ENCODE measurements at places on chromosomes 12 and 14.
A peak's percentile ranks its signal among the peaks of the same experiment; 100 is the strongest.

GRCh38 chr14:66421990-66422946, 63.9 kb upstream of the CCDC196 start:
- DNase-seq = no peak

DNA sequence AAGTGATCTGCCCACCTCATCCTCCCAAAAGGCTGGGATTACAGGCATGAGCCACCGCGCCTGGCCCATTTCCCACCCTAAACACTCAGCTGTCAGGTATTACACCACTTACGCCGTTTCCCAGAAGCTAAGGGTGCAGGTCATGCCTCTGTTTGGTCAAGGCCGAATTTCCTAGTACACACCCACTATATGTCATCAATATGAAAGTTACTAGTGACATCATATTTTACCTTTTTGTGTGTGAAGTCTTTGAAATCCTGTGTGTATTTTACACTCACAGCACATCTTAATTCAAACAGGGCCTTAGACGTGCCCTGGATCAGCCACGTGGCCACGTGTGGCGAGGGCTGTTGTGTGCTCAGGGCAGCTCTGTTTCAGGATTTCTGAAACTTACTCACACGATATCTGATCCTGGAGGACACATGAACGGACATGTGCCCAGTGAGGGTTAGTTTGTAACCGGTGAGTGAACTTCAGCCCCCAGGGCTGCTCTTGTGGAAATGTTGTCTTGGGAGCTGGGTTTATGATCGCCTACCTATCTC, 51.8 kb downstream of the GLT1D1 start:
- DNase-seq = no peak

DNA sequence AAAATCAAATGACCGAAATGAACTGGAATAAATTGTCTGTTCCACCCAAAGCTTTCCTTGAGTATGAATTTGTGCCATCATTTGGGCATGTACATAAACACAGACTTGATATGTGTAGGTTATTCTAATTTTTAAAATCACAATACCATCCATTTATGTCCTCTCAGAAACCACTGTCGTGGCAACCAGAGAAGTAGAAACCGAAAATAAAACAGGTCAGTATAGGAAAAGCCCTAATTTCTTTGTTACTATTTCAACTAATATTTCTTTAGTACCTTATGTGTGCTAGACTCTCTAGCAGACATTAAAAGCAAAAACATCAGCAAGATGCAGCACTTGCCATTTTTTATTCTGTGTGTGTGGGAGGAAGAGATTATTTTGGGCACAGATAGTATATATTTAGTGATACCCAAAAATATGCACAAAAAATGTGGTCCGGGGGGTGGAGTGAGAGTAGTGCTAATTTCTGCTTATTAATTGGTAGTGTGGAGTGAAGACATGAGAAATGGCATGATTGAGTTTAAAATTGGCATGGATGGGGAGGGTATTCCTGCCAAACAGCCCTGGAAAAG, 130.8 kb upstream of the CNTN1 start:
- no peak for DNase-seq

DNA sequence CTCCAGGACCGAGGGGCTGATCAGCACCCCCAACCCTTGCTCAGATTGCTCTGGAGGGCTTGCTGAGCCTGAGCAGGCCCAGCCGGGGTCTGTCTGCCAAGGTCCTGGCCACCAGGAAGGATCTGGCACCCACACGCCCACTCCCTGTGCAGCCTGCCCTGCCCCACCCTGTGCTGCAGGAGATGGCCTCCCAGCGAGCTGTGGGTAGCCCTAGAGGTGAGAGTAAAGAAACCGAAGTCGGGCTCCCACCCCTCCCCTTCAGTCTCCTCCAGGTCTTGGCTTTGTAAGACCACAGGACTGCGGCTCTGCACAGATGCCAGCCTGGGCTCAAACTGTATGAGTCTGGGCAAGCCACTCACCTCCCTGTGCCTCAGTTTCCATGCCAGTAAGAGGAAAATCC, 307.8 kb downstream of the BCL11B start:
- DNase-seq = no peak

GRCh38 chr14:94355191-94355794, 32.2 kb upstream of the SERPINA6 start:
- no peak for DNase-seq

DNA sequence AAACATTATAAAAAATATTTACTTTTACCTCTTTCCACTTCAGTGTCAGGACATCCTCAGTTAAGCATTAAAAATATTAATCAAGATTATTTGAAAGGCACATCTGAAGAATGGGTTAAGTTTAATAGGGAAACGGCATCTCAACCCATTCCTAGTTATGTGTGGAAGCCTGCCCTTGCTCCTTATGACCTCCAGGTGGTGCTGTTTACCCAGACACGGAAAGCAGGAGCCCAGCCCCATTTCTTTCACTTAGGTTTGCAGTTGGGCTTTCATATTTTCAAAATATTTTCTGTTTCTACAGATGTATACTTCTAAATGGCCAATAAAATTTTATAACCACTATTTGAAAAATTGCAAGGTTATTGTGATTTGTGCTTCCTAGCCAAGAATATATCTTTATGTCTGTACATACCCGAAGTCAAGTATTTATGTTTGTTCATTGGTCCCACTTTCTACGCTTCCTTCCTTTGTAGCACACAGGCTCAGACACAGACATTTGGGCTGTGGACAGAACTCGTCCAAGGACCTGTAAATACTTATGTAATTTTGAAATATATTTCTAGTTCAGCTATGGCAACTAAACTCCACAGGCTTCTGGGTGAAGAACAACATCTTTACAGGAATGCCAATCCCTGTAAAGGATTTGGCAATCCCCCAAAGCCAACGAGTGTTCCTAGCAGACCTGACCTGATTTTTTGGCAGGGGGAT, 247.1 kb downstream of the AKAP6 start:
- DNase-seq = peak; percentile 86

Data from Karpas-422 (cell line).